ENCODE measurements at places on chromosomes 5 and 9. TPM values are rescaled to one million over a fixed set of nuclear protein-coding genes. Genes with fewer than 3 reads are reported as not detected.

The IL6ST gene
- 377 TPM for total RNA-seq

DNA sequence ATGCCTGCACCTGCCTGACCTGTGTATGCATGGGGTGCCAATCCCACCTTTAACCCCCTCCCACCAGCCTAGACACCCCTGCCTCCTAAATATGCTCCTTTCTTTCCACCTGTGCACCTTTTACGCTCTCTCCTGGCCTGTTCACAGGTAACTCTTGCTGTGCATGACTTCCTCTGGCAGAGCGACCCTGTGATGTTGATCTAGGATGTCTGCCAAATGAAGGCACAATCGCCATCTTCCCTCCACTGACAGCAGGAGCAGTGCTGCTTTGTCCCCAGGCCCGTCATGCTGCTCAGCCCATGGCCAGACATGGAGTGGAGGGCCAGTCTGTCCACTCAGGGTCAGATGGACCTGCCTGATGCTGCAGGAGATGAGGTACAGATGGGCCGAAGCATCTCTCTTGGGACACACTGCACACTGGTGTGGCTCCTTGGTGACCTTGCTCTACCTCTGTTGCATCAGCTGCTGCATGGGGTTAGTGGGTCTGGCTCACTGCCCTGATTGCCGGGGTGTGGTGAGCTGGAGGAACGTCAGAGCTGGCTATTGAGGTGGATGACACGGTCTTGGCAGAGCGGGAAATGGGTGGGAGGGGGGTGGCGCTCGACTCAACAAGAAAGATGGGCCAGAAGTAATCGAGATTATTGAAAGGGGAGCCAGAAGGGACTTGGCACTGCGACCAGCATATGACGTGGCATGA lies 101.7 kb upstream of the PITX1 start:
- DNase-seq: no peak

The PDE6A gene
- 0.06 TPM for total RNA-seq

GRCh38 chr5:64019746-64020145 lies 57.5 kb upstream of the HTR1A start:
- DNase-seq: no peak

DNA sequence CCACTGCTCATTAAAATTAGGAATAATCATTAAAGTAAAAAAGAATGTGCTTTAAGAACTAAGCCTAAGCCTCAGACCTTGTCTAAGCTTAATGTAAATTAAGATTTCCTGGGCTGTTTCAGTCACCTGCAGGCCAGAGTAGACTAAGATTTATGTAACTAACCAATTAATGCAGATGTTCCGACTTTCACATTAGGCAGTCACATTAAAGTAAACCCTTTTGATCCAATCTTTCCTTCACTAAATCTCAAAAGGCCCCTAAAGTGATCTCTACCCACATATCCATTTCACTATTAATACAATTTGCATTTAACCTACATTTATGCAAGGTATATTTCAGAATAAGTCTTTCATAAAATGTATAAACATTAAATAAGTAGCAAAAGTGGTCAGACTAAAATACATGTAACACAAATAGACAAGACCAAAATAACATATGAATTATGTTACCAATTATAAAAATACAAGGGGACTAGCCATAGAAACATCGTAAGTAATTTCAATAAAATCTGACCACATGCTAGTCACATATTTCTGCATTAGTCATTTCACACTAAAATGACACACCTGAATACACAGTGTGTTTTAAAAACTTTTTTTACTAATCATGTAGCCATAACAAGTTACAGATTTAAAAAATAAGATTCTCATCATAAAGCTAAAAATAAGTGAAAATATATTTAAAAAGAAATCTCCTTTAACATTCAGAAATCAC lies 7.7 kb downstream of the NR3C1 start:
- no peak for DNase-seq

GRCh38 chr5:54854883-54855581 lies 130.4 kb downstream of the ESM1 start:
- no peak for DNase-seq

DNA sequence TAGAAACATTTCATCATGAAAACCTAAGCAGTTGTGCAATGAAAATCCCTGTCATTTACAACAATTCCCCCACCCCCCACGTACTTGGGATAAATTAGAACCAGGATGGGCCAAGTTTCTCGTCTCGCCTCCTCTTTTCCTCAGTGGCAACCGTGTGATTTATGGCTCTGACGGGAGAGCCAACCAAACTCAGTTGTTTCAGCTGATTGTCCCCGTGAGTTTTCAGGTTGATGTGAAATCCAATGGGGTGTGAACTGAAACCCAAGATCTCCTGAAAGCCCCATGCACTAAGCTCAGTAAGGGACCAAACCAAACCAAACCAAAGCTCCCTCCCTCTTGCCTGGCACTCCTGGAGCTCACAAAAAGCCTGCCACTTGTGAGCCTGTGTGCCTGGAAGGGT lies 138.7 kb upstream of the SLC24A2 start:
- no peak for DNase-seq

GRCh38 chr5:68306361-68307014 lies 90.9 kb downstream of the PIK3R1 start:
- DNase-seq: no peak

The CRB2 gene
- total RNA-seq: 0.25 TPM

DNA sequence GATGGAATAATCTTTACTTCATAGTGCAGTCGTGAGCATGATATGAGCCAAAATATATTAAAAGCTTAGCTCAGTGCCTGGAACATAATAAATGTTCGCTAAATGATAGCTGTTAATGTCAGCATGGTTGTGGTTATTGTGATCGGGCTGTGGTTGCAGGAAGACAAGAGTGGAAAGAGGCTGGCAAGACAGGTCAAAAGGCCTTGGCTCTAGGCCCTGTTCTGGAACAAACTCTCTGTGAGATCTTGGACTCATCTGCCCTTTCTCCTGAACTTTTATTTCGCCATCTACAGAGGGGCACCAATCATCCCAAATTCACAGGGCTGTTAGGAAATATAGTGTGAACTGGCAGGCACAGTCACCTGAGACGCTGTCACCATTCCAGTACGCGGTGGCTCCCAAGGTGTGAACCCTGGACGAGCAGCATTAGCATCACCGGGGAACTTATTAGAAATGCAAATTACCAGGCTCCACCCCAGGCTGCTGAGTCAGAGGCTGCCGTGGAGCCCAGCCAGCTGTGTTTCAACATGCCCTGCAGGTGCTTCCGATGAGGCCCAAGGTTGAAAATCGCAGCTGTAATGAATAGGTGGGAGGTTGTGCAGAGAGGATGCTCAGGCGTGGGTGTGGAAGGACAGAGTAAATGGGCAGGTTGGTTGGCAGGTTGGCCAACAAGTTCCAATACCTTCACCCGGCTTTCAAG lies 50.2 kb upstream of the SAP30L start:
- DNase-seq: no peak

DNA sequence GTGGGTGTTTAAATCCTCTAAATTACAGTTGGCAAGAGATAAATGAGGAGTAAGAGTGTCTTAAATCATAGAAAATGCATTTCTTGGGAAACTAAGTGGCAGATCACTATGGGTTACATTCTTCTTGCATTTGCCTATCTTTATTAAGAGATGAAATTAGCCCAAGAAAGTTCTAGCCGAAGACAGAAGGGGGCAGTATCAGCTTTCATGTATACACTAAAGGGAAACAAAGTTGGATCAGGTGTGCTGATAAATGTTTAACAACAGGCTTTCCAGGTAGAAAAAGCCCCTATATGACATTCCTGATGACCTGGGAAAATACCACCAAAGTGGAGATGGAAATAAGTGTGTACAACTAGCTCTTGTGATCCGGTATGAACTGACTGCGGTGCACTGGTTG lies 81.9 kb upstream of the TLR4 start:
- no peak for DNase-seq

- DNase-seq: no peak
Measured at GRCh38 chr9:34386656-34387055, 10.0 kb upstream of the MYORG start.

The CCDC183 gene
- total RNA-seq: 1.6 TPM

The NCBP1 gene
- total RNA-seq: 30.0 TPM

GRCh38 chr5:169808118-169808581 lies 171.1 kb downstream of the DOCK2 start:
- DNase-seq: no peak

The INVS gene
- total RNA-seq: 19.1 TPM

GRCh38 chr5:170745481-170746071 lies 37.9 kb upstream of the GABRP start:
- peak; percentile 31 for DNase-seq

DNA sequence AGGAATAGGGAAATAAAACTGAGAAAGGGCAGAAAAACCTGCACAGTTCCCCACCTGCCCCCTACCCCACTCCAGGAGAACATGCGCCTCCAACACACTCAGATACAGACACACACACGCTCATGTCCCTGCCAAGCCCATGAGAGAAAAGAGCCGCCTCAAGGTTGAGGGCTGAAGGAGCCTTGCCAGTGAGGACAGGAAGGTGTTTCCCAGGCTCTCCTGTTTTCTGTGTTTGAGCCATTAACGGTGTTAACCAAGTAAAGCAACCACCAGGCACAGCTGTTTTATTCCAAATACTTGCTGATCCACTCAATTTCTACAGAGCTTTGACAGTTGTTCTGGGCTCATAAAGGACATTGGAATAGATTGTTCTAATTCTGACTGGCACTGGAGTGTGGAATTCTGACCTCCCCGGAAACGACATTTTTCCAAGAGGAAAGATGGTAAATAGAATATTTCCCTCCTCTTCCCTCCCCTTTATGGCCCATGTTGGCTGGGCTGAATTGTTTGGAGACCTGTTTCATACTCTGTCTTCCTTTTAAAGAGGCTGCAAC lies 238.0 kb downstream of the DMAC1 start:
- DNase-seq: no peak

The GMCL2 gene
- not detected for total RNA-seq

The DIRAS2 gene
- total RNA-seq: 0.37 TPM

GRCh38 chr9:110114859-110115201 lies 93.1 kb downstream of the C9orf152 start:
- peak; percentile 37 for DNase-seq

GRCh38 chr5:111432883-111433536 lies 79.3 kb downstream of the STARD4 start:
- DNase-seq: no peak

- DNase-seq: peak; percentile 33
Measured at GRCh38 chr5:11273180-11273903, 512.3 kb upstream of the DAP start.

DNA sequence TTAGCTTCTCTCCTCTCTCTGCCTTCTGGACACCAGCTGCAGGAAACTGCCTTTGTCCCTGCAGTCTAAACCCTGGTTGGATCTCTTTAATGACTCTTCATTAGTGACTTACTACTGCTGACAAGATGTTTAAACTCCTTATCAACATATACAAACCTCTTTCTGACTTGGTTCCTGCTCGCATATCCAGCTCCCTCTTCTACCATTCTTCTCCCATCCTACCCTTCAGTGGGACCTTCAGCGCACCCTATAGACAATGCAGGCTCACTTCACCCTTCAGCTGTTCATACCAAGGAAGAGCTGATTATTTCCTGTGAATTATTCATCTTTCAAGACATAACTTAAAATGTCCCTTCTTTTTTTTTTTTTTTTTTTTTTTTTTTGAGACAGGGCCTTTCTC lies 436.5 kb downstream of the KIAA0825 start:
- DNase-seq: peak; percentile 85

DNA sequence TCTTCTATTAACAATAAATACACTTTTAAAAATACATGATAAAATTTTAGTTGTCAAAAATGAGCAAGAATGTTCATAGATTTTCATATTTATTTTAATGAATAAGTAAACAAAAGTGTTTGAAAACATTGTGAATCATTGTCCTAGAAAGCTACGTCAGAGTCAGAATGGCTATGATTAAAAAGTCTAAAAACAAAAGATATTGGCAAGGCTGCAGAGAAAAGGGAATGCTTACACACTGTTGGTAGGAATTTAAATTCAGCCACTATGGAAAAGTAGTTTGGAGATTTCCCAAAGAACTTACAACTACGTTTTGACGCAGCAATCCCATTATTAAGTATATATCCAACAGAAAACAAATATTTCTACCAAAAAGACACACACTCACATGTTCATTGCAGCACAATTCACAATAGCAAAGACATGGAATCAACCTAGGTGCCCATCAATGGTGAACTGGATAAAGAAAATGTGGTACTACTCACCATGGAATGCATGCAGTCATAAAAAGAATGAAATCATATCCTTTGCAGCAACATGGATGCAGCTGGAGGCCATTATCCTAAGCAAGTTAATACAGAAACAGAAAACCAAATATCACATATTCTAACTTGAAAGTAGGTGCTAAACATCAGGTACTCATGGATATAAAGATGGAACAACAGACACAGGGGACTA lies 49.2 kb upstream of the FBXL17 start:
- DNase-seq: no peak

GRCh38 chr5:176889321-176890280 lies 9.5 kb downstream of the HK3 start:
- DNase-seq: no peak

DNA sequence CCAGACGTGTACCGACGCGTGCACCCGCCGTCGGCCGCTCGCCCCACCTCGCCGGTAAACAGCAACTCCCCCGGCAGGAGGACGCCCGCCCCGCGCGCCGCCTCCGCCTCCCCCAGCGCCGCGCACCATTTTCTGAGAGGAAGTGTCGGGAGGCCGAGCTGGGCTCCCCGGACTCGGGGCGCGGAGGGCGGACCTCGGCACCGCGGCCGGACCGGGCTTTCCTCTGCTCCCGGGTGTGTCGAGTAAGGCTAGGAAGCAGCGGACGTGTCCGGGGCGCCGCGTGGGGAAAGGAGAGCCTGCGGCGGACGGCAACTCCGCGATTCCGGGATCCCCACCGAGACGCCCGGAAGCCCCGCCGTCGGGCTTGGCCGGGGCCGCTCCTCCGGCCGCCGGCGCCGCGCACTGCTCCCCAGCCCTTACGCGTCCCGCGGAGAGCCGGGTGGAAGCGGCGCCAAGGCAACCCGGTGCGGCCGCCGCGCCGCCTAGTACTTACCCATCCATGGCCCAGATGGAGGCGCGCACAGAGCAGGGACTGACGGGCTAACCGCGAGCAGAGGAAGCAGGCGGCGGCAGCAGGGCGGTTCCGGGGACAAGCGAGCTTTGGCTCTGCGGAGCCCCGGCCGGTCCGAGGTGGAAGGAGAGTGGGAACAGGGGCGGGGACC lies at the start of gene PTBP3:
Gene PTBP3, minus strand, starts transcription at position 643 of the 662 bp plus-strand sequence. CDS start 35,754 bp downstream, outside the sequence.
- peak; percentile 76 for DNase-seq

- peak; percentile 13 for DNase-seq
Measured at GRCh38 chr5:175254155-175254554, 189.8 kb downstream of the DRD1 start.

DNA sequence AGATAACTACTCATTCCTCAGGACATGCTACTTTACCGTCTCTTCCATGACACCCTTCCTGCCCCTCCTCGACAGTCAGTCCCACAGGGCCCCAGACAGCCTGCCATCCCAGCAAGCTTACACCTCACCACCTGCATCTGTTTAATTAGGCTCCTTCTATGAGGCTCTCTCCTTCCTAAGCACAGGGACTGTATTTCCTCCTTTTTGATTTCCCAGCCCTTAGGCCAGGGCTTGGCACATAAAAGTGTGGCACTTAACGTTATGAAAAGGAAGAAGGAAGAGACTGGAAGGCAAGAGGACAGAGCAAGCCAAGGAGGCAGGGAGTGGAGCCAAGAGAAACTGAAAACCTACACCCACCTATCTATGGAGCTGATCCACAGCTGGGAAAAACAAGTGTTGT lies 146.8 kb downstream of the SIL1 start:
- DNase-seq: no peak

Data from lung (tissue), 17 donors.